ENCODE measurements at places on chromosomes 2 and 18.

GRCh38 chr18:76482971-76483691 lies 11.9 kb downstream of the ZNF516 start:
- no peak for DNase-seq

- DNase-seq = no peak
Observed at GRCh38 chr2:149743842-149744448, 156.4 kb upstream of the MMADHC start.

- no peak for DNase-seq
Observed at GRCh38 chr2:209773377-209773776, 1.7 kb downstream of the UNC80 start.

DNA sequence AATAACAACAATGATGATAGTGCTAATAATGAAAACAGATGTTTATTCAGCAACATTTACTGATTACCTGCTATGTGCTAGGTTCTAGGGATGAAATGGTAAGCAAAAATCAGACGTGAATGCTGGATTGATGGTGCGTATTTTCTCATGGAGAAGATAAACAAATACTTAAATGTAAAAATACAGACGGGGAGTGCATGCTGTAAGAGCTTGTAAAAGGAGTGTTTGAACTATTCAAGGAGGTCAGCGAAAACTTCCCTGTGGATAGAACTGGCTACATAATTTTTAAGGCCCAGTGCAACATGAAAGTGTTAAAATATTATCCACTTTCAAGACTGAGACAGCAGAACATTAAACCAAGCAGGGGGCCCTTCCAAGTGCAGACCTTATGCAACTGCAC lies 22.1 kb downstream of the MTX2 start:
- DNase-seq = no peak

- DNase-seq = no peak
Observed at GRCh38 chr2:63364866-63365265, 223.4 kb downstream of the WDPCP start.

DNA sequence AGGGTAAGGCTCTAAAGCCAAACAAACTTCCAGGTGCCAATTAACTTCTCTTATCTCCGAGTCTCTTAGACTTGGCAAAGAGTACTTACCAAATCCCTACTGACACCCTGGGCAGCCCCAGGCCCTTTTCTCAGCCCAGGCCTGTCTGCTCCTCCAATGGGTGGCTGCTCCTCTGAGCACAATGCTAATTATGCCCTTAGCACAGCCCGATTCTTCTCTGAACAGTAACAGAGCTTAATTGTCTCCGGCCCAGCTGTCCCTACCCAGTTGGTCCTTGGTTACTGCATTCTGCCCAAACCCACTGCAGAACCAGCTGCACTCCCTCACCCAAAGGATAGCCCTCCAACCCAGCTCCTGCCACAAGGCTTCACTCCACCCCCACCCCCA lies 110.3 kb downstream of the SMAD7 start:
- no peak for DNase-seq

- DNase-seq = no peak
Observed at GRCh38 chr2:20676353-20677215, 9.6 kb downstream of the GDF7 start.

- no peak for DNase-seq
Observed at GRCh38 chr2:17093712-17094111, 424.5 kb downstream of the RAD51AP2 start.

DNA sequence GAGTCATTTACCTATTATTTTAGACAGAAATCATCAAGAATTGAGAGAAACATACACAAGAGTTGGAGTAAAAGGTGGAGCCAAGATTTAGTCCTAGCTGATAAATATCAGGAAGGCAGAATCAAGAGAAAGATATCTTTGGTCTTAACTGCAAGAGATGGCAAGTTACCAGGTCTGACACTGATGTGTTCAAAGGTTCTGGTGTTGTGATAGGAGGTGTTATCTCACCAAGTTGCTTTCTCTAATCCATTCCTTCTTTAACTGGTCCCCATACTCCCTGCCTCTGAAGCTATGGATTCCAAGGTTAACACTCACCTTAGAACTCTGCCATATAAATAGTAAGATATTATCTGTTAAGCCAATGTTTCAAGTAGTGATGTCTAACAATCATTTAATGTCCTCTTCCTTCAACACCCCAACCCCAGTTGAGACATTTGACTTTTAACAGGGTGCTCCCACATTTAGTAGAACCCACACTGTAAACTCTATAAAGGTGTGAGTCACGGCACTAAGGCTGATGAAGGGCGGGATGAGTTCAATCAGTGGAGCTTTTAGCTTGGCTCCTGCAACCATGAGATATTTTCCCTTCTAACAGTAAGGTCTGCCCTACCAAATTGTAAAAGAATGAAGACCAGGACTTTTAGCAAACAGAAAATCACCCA lies 333.7 kb downstream of the RND3 start:
- no peak for DNase-seq

DNA sequence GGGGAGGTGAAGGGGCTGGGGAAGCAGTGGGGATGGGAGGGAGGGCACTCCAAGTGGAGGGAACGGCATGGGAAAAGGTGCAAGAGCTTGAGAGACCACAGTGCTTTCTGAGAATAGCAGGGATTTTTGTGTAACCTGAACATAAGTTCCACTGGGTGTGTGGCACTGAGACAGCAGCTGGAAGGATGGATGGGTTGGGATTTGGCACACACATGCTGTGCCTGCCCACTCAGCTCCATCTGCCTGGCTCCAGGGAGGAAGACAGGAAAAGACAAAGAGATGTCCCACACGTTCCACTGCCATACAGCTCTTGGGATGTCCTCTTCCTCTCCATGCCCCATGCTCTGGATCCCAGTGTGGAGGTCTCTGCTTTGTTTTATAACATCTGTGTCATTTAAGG lies 114.1 kb upstream of the TEX51 start:
- no peak for DNase-seq

GRCh38 chr2:84280873-84281272 lies 178.2 kb downstream of the SUCLG1 start:
- DNase-seq = no peak
